Kidney (tissue), 22 donors: ENCODE measurements at places on chromosomes 4 and X. TPM values are rescaled to one million over a fixed set of nuclear protein-coding genes. Genes with fewer than 3 reads are reported as not detected.

HERC5 gene
- total RNA-seq = 6.5 TPM

MBNL3 gene
- 34.5 TPM for total RNA-seq

TCEAL5 gene
- 0.28 TPM for total RNA-seq

NOX1 gene
- total RNA-seq = not detected

AADAT gene
- total RNA-seq = 2.6 TPM

CXorf49 gene
- not detected for total RNA-seq

CITED1 gene
- total RNA-seq = 3.8 TPM

HS6ST2 gene
- 2.0 TPM for total RNA-seq

FATE1 gene
- total RNA-seq = not detected

MGARP gene
- total RNA-seq = 0.25 TPM

IL2 gene
- not detected for total RNA-seq

FOXR2 gene
- not detected for total RNA-seq

PRDM5 gene
- total RNA-seq = 9.1 TPM

TXK gene
- 7.9 TPM for total RNA-seq

PAGE2B gene
- not detected for total RNA-seq

DCAF8L1 gene
- total RNA-seq = not detected

GK2 gene
- total RNA-seq = not detected

LRIT3 gene
- 0.25 TPM for total RNA-seq

EPHA5 gene
- total RNA-seq = 0.22 TPM

NIPAL1 gene
- total RNA-seq = 6.9 TPM

NAP1L2 gene
- 9.8 TPM for total RNA-seq

FAM47E gene
- 10.4 TPM for total RNA-seq

UGT2B15 gene
- not detected for total RNA-seq

COL4A6 gene
- total RNA-seq = 3.3 TPM

GLRB gene
- 3.3 TPM for total RNA-seq

MSANTD1 gene
- 0.91 TPM for total RNA-seq

DCAF8L2 gene
- total RNA-seq = not detected

RS1 gene
- total RNA-seq = 0.44 TPM
